Suprapubic skin (tissue), 4 donors: ENCODE measurements at places on chromosomes 7 and 10.

DNA sequence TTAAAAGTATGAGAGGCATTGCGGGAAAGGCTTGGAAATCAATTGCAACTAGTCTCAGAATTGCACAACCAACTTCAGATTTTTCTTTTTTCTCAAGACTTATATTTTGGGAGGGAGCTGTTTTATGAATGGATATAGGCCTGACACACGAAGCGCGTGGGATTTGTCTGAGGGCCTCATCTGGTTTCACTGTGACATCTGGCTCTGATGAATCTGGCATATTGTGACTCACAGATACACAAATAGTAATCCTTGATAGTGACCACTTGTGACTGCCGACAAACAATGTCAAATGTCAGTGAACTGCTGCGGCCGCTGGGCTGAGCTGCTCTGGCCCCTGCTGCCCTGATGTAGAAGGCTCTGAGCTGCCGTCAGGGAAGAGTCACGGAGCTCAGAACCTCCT is 655.1 kb downstream of the INHBA start:
- DNase-seq: no peak

DNA sequence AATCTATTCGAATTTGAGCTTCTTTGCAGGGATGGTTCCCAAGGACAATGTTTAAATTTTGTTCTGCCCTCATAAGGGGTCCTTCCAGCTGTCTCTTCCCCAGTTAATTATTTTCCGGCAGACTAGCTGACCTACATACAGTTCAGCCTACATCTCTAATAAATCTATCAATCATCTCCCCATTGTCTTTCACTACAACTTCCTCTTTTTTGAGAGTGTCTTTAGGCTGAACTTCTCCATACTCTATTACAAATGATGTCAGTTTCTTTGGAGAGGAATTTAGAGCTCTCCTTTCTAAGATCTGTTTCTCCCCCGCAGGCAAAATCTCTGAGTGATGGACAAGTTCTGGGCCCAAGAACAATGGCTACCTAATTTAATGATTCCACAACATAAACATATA is 122.2 kb downstream of the PCLO start:
- no peak for DNase-seq

GRCh38 chr10:10956681-10957542 is 60.8 kb upstream of the CELF2 start:
- DNase-seq: no peak

GRCh38 chr10:68296843-68297663 is 34.8 kb upstream of the HNRNPH3 start:
- DNase-seq: no peak

- no peak for DNase-seq
Observed at GRCh38 chr10:70576803-70577517, 25.6 kb downstream of the PRF1 start.

GRCh38 chr7:92137557-92137956 is 3.3 kb upstream of the CYP51A1 start:
- DNase-seq: no peak

GRCh38 chr10:110042181-110042580 is 34.4 kb downstream of the ADD3 start:
- no peak for DNase-seq

DNA sequence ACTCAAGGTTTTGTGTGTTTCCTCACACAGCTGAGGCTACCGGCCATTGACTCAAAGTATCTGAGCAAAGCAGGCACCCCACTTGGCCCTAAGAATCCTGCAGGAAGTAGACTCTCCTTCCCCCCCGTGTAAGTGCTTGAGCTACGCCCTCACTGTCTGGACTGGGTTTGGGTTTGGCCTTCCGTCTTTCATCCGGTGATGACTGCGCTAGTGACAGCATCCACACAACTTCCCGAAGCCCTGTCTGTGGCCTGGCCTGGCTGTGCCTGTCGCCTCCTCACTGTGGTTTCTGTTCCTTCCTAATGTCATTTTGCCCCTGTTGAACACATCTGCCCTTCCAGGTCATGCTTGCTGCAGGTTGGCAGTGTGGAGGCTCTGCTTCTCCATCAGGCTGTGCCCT is 14.5 kb downstream of the C7orf57 start:
- no peak for DNase-seq

DNA sequence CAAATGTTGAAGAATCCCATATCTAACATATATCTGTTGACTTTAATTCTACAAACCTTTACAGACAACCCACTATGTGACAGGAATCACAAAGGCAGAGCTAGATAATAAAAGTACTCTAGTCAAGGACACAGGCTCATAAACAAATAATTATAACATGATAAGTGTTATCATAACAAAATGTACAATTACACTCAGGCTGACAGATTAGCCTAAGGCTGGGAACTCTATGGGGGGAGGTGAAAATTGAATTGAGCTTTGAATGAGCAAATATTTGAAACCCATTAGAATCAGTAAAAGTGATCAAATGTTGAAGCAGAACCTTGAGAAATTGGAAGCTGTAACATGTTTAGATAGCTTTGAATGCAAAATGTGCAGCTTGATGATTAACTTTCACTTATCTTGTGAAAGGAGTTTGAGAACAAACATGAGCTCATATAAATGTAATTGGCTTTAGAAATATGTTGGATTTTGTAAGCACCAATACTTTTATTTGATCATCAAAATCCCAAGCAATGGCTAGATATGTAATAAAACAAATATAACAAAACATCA is 970.2 kb downstream of the SORCS3 start:
- DNase-seq: no peak

- no peak for DNase-seq
Observed at GRCh38 chr7:141609576-141609975, 58.4 kb downstream of the AGK start.

DNA sequence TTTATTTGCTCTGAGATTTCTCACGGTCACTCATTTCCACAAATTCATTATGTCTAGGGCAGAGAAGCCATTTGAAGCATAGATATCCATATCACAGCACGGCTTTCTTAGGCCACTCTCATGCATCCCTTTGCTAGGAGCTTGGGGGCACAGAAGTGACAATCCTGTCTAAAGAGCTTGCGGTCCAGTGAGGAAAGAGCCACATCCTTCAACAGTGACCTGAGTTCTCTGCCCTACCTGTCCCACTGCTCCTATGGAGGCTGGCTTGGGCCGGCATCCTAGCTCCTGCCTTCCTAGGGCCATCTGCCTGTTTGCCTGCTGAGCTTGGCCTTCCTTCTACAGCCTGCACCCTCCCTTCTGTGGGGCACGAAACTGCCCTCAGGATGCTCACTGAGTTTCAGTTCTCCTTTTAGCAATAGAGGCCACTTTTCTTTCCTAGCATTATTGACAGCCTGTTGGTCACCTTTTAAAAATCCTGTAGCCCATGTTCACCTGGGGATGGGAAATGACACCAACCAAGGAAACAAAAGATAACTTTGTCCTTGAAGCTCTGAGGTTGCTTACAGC is 212.1 kb upstream of the GRB10 start:
- DNase-seq: no peak

- no peak for DNase-seq
Observed at GRCh38 chr7:123494193-123494796, 40.1 kb downstream of the IQUB start.

GRCh38 chr10:70579234-70580002 is 23.1 kb downstream of the PRF1 start:
- no peak for DNase-seq
